ENCODE measurements at places on chromosomes 6 and 20. TPM values are rescaled to one million over a fixed set of nuclear protein-coding genes. Genes with fewer than 3 reads are reported as not detected.

DNA sequence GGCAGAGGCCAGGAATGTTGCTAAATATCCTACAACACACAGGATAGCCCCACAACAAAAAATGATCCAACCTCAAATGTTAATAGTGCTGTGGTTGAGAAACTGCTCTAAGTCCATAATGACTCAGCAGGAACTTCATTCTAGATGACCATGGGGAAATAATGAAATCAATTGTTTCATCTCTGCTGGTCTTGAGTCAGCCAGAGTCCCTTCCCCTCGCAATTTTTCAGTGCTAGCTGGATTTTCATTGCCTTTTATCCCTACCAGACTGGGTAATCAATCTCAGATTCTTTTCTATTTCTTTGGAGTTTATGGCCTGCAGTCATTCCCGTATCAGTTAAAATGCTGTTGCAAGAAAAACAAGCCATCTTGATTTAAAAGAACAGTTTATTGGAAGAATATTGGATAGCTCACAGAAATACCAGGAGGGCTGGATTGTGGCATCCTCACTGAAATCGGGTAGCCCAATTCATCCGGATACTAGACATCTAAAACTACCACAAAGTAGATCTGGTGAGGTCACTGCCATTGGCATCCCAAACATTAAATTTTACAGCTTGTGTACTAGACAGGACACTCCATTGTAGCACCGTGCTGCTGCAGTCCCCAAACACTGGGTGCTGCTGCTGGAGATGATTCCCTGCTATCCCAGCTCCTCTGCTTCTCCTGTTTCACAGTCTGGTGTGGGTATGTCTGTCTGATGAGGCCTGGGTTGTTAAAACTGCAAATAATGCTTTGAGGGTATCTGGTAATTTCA lies 30.3 kb upstream of the POPDC3 start:
- no peak for DNase-seq
- no peaks in the 10 kb centered on the region for H3K36me3 ChIP-seq
- H3K27ac ChIP-seq = no peak overlapping the region
- peaks cover 11% of the 10 kb centered on the region for H3K27me3 ChIP-seq
- peaks cover 20% of the 10 kb centered on the region for H3K4me1 ChIP-seq

Gene GPR6
- total RNA-seq = not detected

Gene GCNT2
- 3.0 TPM for total RNA-seq

GRCh38 chr6:119961450-119961849 lies 611.9 kb upstream of the MAN1A1 start:
- H3K27me3 ChIP-seq = no peaks in the 10 kb centered on the region
- H3K27ac ChIP-seq = no peak overlapping the region
- no peak overlapping the region for H3K4me3 ChIP-seq
- DNase-seq = no peak
- H3K4me1 ChIP-seq = no peaks in the 10 kb centered on the region

DNA sequence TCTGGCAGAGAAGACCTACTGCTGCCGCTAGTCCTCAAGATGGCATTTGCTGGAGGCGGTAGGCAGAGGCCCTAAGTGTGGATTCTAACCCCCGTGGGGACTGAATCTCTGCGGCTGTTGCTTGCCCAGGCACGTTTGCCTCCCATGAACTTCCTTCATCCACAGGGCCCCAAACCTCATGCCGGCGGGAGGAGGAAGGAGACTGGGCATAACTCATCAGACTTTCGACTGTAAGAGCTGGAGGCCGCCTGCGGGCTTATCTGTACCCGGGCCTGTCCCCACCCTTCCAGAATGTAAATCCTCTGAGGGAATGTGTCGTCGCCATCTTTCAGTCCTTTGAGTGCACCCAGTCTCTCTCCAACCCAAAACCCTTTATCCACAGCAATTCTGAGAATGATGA lies 990 bp downstream of the ZFP57 start:
- H3K36me3 ChIP-seq = no peaks in the 10 kb centered on the region
- no peak overlapping the region for H3K27ac ChIP-seq
- peaks cover 15% of the 10 kb centered on the region for H3K4me1 ChIP-seq
- no peak overlapping the region for H3K4me3 ChIP-seq

DNA sequence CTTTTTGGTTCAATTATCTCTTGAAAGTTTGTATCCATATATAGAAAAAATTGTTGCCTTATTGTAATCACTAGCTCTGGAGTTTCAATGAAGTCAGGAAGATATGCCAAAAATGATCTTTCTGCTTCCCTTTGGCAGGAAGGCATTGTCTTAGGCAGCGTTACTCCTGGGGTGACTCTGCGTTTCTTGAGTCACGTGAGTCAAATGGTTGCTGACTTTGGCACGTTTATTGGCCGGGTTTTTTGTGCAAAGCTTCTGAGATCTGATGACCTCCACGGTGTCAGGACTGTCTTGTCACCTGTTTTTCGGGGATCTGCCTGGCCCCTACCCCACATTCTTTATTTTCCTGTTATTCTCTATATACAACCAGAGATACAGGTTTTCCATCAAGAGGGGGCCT lies 10.4 kb downstream of the PHACTR3 start:
- DNase-seq = no peak
- H3K27me3 ChIP-seq = peaks cover 11% of the 10 kb centered on the region
- H3K36me3 ChIP-seq = no peaks in the 10 kb centered on the region
- no peaks in the 10 kb centered on the region for H3K4me1 ChIP-seq

DNA sequence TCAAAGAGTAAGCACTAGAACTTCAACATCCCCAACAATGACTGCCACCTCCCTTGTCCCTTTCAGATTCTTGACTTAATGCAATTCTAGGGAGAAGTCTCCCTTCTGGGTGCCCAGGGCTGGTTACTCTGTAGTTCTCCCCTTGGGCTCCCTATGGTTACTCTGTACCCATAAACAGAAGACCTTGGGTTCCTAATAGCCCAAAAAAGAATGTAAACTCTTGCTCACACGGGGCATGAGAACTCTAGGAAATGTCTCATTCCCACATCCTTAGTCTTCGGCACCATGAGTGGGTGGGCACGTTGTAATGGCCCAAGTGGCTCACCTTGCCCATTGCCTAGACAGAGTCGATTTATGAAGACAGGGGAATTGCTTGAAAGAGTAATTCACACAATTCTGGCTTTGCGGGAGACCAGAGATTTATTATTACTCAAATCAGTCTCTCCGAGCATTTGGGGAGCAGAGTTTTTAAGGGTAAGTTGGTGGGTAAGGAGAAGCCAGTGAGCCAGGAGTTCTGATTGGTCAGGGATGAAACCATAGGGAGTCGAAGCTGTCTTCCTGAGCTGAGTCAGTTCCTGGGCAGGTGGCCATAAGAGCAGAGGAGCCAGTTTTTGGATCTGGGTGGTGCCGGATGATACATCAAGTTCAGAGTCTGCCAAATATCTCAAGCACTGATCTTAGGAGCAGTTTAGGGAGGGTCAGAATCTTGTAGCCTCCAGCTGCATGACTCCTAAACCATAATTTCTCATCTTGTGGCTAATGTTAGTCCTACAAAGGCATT lies 61.2 kb upstream of the SIRPG start:
- H3K36me3 ChIP-seq = no peaks in the 10 kb centered on the region
- H3K4me3 ChIP-seq = no peak overlapping the region
- H3K27ac ChIP-seq = no peak overlapping the region
- peaks cover 16% of the 10 kb centered on the region for H3K27me3 ChIP-seq

Gene ANGPT4
- not detected for total RNA-seq

Gene DSN1
- total RNA-seq = 32.0 TPM

GRCh38 chr6:23910420-23910819 lies 215.6 kb upstream of the NRSN1 start:
- H3K27ac ChIP-seq = no peak overlapping the region
- H3K4me3 ChIP-seq = no peak overlapping the region
- DNase-seq = no peak
- no peaks in the 10 kb centered on the region for H3K27me3 ChIP-seq
- no peaks in the 10 kb centered on the region for H3K4me1 ChIP-seq

Gene PCED1A
- total RNA-seq = 25.0 TPM

- H3K4me1 ChIP-seq = no peaks in the 10 kb centered on the region
- H3K27ac ChIP-seq = no peak overlapping the region
- no peak for DNase-seq
These were observed 56.8 kb downstream of the NCR2 start for GRCh38 chr6:41392246-41392645.

DNA sequence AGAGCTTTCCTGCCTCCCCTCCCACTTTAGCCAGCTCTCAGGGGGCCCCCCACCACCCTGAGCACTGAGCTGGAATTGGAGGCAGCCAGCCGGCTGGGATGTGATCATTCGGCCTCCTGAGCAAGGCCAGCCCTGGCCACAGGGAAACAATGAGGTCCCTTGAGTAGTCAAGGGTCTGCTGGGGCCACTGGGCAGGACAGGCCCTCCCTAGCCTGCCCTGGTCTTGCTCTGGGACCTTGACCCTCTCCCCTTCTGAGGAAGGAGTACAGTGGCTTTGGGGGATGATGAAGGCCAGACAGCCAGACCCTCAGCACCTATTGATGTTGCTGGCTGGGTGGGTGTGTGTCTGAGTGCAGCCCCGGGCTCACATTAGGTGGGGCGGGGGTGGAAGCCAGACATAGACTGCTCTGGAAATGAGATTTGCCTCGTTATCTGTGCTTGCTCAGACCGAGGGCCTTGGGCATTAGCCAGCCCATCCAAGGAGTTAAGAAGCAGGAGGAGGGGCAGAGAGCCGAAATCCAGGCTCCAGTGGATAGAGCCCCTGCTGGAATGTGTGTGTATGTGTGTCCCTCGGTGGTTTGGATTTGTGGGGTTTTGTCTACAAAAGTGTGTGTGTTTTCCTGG lies 21.3 kb downstream of the CD40 start:
- H3K36me3 ChIP-seq = no peaks in the 10 kb centered on the region
- peaks cover 38% of the 10 kb centered on the region for H3K27me3 ChIP-seq
- no peak for DNase-seq
- H3K27ac ChIP-seq = no peak overlapping the region
